Progenitor cell of endocrine pancreas (in vitro differentiated cells): ENCODE measurements at places on chromosomes 4 and X. TPM values are rescaled to one million over a fixed set of nuclear protein-coding genes. Genes with fewer than 3 reads are reported as not detected.

The FGFBP1 gene
- total RNA-seq = not detected in 2 replicates

DNA sequence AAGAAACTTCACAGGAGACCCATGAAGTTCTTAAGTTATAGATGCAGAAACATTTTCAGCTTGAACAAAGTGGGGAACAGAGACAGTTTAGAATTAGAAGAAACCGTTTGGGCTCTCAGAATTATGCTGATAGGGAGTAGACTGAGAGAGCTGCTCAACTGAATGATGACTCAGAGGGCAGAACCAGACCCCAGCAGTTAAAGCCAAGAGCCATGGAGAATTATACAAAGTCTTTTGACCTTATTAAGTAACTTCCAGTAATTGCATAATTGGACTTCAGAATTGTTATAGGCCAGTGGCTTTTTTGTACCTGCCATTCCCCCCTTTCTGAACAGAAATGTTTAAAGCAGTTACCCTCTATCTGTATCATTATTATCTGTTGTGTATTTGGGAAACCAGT is 642.1 kb downstream of the CCSER1 start:
- no peak for DNase-seq

DNA sequence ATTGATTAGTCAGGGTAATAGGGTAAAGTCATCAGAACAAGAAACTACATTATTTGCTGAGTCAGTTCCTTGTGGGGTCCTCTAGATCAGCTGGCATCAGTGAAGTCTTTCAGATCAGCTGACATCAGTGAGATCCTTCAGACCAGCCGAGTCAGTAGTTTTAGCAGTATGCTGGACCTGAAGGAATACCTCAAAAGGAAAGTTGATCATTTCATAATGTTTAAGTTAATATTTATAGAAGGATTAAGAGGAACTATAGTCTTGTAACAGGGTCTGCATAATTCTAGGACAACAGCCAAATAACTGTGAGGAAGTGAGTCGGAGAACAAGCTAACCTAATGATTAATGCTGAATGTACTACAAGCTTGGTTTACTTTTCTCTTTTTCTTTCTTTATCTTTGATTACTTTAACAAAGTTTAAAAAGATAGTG is 958 bp upstream of the UGT2B7 start:
- DNase-seq = no peak

The RBM46 gene
- total RNA-seq = 0.62 and 0.98 TPM in 2 replicates

GRCh38 chr4:109977854-109978501 is 65.3 kb downstream of the EGF start:
- DNase-seq = no peak

DNA sequence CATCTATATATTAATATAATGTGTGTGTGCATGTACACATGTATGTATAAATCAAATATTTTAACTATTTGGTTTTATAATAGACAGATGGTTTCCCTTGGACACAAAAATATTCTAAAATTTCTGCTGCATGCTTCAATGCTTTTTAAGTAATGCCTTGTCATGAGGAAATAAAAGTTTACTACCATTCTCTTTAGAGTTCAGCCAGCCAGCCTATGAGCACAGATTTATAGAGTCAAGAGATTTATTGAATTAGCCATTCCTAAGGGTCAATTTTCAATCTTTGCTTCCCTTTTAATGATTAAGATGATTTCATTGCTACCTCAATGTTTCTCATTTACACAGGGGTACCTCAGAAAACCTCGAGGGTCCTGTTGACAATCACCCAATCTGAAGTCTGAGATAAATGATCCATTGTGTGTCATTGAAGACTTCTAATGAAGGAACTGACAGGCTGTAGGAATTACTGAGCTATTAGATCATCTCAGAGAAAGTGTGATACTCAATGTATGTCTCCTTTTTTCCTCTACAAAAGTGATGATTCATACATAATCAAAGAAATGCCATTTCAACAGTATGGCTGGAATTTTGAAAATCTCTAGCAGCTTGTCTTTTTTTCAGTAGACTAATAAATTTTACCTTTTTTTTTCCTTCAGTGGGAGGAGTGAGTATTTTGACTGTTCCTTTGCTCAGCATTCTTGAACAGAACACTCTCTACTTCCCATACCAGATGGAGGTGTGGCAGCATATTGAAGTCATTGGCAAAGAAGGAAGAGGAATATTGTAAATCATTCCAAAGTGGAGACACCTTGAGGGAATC is 222.6 kb upstream of the PCDH18 start:
- no peak for DNase-seq

GRCh38 chr4:24321616-24322015 is 262.7 kb downstream of the DHX15 start:
- no peak for DNase-seq

DNA sequence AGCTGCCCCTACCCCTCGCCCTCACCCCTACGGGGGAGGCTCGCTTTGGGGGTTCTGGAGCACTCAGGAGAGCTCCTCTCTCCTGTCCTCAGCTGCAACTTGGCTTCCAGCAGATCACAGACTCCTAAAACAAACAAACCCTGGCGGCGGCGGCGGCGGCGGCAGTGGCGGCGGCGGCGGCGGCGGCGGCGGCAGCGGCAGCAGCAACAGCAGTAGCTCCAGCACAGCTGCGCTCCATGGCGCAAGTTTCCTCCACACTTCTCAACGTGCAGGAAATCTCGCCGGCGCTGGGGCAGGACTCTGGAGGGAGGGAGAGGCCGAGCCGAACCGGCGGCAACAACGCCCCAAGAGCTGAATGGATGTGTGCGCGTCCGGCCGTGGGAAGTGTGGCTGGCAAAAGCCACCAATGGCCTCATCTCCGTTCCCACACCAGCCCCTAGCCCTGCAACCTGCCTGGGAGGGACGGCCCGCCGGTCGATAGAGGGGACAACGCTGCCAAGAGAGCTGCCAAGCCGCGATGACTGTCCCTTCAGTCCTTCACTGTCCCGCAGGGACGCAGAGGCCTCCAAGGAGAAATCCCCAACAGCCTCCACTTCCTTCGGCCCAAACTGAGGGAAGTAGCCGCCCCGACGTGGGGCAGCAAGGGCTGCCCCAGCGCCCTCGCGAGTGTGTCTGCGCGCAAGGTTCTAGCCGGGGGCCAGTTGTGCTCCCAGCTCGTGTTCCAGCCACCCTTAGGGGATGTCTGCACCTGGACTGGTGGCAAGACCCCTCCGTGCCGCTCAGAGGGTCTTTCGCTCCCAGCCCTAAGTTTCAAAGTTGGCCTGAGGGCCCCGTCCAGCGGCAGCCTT is 775 bp downstream of the SHROOM4 start:
- peak; percentile 23 for DNase-seq

The RPA4 gene
- 0.91 and 1.6 TPM in 2 replicates for total RNA-seq

- no peak for DNase-seq
These were observed 607 bp upstream of the SCOC start for GRCh38 chr4:140372751-140373327.

The FRMD7 gene
- not detected in 2 replicates for total RNA-seq

DNA sequence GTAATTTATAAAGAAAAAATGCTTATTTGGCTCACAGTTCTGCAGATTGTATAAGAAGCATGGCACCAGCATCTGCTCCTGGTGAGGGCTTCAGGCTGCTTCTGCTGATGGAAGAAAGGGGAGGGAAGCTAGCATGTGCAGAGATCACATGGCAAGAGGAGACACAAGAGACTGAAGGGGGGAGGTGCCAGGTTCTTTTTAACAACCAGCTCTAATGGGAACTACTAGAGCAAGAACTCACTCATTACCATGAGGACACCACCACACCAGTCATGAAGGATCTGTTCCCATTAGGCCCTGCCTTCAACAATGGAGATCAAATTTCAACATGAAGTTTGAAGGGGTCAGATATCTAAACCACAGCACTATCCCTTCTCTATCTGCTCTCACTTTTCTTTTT is 9.4 kb upstream of the COPS4 start:
- DNase-seq = no peak

The VEGFC gene
- 0.38 and 0.67 TPM in 2 replicates for total RNA-seq

DNA sequence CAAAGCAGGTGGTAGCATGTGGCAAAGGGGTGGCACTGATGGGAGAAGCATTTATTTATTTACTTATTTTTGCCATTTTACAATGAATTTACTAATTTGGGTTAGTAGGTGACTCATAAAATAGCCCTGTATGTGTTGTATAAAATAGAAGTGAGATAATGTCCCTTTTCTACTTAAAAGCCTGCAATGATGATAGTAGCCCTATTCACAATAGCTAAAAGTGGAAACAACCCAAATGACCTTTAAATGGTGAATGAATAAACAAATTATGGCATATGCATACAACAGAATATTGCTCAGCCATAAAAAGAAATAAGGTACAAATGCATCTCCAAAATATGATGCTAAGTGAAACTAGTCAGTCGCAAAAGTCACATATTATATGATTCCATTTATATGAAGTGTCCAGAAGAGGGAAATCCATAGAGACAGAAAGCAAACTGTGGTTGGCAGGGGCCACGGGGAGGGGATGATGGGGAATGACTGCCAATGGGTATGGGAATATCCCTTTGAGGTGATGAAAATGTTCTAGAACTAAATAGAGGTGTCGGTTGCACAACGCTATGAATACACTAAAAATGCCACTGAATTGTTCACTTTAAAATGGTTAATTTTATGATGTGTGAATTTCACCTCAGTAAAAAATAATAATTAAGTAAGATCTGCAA is 35.8 kb upstream of the FAM9C start:
- no peak for DNase-seq

DNA sequence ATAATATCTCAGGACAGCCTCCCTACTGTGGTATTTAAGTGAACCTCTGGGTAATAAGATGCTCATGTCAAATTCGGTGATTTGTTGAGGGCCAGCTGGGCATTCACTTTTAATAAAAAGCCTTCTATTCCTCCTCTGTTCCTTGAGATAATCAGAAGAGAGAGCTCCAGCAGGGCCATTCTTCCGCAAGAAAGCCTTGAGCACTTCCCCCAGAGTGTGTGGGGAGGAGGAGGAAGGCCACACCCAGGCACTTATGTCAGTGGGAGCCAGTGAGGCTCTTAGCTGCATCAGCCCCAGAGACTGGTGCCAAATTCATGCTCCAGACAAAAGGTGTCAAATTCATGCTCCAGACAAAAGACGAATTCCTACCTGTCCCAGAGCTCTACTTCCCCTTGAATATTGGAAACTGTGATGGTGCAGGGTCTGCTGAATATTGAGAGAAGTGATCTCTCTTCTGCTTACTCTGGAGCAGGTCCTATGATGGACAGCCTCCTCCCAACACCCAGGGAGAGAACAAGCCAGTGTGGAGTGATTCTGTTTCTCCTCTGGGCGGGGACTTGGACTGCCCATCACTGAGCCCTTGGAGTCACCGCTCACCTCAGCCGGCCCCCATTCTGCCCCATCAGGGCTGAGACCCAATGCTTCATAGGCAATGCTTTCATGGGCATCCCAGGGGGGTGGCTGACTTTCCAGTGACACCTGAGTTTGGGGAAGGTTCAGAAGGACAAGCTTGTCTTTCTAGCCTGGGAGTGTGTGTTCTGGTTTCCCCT is 68.1 kb downstream of the FHDC1 start:
- DNase-seq = no peak

- no peak for DNase-seq
These were observed 28.5 kb downstream of the SASH3 start for GRCh38 chrX:129808158-129808828.

GRCh38 chr4:43835869-43836268 is 612.7 kb downstream of the KCTD8 start:
- no peak for DNase-seq

GRCh38 chr4:17717301-17717700 is 64.1 kb downstream of the FAM184B start:
- no peak for DNase-seq
